T-helper 17 cell (primary cell): ENCODE measurements at places on chromosomes 6 and 20.

- no peak for DNase-seq
These were observed 920.0 kb downstream of the TFAP2A start for GRCh38 chr6:9494864-9495263.

GRCh38 chr6:120774275-120774674, 560.0 kb downstream of the TBC1D32 start:
- DNase-seq = no peak

GRCh38 chr6:106512968-106513574, 116.2 kb downstream of the RTN4IP1 start:
- no peak for DNase-seq

DNA sequence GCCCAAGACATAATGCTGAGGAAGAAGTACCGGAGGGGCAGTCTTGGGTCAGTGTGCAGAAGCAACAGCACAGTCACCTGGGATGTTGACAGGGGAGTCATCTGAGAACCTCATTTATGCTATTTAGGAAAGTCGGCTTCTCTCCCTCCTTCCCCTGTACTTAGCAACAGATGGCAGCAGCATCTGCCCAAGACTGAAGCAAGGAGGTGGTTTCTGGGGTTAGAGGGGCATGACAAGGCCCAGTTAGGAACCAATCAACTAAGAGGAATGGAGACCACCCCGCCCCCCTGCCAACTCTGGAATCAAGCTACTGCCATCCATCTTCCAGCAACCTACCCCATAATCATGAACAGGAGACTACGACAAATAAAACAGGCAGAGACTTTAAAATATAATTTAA, 21.7 kb downstream of the RIPK1 start:
- no peak for DNase-seq

GRCh38 chr6:25302151-25302550, 23.0 kb downstream of the CARMIL1 start:
- no peak for DNase-seq

DNA sequence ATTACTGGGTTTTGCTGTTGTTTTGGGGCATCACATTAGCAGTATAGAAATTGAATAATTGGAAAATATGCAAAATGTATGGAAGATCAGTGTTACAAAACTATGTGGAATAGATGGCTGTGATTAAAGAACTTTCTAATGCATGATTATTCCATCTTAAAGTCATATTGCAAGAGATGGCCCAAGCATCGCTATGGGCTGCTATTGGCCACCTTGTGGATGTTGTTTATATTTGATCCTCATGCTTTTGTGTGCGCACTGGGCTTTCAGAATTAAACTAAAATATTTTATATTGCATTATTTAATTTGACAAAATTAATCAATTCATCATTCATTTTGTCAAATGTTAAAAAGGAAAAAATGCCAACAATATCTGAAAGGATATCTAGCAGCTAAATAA, 16.1 kb upstream of the HMGN3 start:
- no peak for DNase-seq

GRCh38 chr6:109117346-109118035, 22.2 kb downstream of the CEP57L1 start:
- no peak for DNase-seq

GRCh38 chr20:45626540-45626939, 3.0 kb upstream of the WFDC10A start:
- DNase-seq = no peak

- DNase-seq = no peak
These were observed 250.7 kb upstream of the FAM83B start for GRCh38 chr6:54595844-54596243.

GRCh38 chr6:37784585-37784967, 35.0 kb upstream of the ZFAND3 start:
- no peak for DNase-seq

GRCh38 chr6:161162722-161163121, 111.1 kb downstream of the AGPAT4 start:
- no peak for DNase-seq

GRCh38 chr6:116586738-116587137, 15.4 kb downstream of the RWDD1 start:
- DNase-seq = no peak

DNA sequence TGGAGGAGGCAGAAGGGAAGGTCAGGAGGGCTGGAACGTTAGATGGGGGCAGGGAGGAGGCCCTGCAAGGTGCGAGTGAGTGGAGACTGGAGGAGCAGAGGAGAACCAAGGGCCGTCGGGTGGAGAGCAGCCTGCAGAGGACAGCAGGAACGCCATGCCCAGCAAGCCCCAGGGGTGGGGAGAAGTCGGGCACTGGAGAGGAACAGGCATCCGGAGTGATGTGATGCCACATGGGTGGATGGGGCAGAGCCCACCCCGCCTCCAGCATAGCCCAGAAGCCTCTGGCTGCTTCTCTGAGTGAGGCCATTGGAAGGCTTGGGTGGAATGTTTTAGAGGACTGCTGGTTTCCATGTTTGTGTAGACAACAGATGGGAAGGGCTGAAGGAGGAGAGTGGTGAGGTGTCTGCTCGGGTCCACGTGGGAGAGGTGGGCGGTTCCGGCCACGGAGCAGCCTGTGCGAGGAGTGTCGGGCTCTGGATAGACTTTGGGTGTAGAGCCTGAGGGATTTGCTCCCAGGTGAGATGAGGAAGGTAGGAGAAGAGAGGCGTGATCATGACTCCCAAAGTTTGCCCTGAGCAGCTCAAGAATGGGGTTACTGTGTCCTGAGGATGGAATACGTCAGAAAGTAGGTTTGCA, 221.4 kb downstream of the SMOC2 start:
- DNase-seq = no peak

GRCh38 chr6:67664942-67665341, 970.1 kb upstream of the ADGRB3 start:
- no peak for DNase-seq

GRCh38 chr6:53794720-53795339, at the start of gene LRRC1:
TSS of gene LRRC1 (plus strand) at chr6:53795005. CDS start at chr6:53795257, 252 bp downstream.
- DNase-seq = peak; percentile 79

DNA sequence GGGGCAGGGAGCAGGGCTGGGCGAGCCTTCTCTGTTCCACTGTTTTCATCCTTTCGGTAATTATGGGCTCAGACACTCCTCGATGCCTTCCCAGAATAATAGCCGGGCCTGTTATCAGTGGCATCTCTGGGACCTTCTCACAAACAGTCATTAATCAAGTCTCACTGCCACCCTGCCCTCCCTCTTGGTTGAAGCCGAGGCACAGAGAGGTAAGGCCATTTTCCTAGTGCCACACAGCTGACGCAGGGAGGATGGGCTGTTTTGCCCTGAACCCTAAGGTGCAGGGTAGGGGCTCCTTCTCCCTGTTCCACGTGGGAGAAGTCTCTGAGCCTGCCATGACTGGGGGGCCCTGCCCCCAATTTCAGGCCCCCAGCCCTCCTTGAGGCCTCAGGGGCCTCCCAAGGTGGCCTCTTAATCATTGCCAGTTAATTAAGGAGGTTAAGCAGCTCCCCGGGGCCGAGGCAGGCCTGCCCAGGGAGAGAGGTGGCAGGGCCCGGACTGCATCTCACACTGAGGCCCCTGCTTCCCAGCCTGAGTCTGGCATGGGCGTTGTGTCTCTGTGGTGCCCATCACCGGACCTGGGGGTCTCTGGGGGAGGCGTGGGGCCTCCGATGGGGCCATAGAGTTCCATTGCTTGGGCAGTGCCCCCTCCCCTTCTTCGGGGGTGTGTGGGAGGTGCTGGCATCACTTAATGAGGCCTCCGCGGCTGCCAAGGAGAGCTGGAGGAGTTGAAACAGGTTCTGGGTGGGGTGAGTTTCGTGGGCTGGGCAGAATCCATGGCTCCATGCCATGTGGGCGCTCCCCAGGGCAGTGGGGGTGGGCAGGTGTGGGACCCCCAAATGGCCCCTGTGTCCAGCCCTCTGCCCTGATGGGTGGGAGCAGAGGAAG, 42.9 kb downstream of the CEBPB start:
- DNase-seq = no peak

GRCh38 chr6:144362042-144363018, 77.2 kb downstream of the UTRN start:
- DNase-seq = no peak
